ENCODE measurements at places on chromosomes 4 and X.

GRCh38 chr4:128288689-128289106 lies 1.1 kb upstream of the PGRMC2 start:
- peak; percentile 47 for DNase-seq

- peak; percentile 55 for DNase-seq
Observed at GRCh38 chrX:16785247-16786138, 773 bp upstream of the TXLNG start.

GRCh38 chrX:39527025-39527424 lies 570.7 kb downstream of the BCOR start:
- no peak for DNase-seq

- no peak for DNase-seq
Observed at GRCh38 chrX:97845451-97845850, 961.7 kb downstream of the RPA4 start.

- no peak for DNase-seq
Observed at GRCh38 chr4:29047341-29048041, 1672.7 kb upstream of the PCDH7 start.

All from NCI-H526 (cell line).